Left renal pelvis (tissue), 4 donors: ENCODE measurements at places on chromosomes 7 and 10.

GRCh38 chr7:83466956-83467355, 182.0 kb downstream of the SEMA3E start:
- no peak for DNase-seq

- no peak for DNase-seq
These were observed 58.6 kb downstream of the LAMB4 start for GRCh38 chr7:108071551-108071950.

DNA sequence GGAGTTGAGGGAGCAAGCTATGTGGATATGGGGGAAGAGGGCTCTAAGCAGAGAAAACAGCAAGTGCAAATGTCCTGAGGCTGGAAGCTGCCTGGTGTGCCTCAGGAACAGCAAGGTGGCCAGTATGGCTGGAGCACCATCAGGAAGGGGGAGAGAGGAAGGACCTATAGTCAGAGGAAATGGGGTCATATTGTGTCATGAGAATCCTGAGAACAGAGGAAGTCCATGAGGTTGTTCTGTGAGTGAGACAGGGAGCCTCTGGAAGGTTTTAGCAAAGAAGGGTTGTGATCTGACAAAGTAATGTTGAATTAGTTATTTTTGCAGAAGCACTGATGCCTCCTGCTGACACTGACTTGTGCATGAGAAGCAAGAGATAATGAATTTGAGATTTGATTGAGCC, 204.3 kb downstream of the PTEN start:
- DNase-seq, result no peak

GRCh38 chr7:38878694-38879457, 30.1 kb downstream of the VPS41 start:
- no peak for DNase-seq
